Activated gamma-delta T cell treated with Interleukin-2 at 50 U/mL for 16 hours (primary cell): ENCODE measurements at places on chromosomes 16 and 17.

DNA sequence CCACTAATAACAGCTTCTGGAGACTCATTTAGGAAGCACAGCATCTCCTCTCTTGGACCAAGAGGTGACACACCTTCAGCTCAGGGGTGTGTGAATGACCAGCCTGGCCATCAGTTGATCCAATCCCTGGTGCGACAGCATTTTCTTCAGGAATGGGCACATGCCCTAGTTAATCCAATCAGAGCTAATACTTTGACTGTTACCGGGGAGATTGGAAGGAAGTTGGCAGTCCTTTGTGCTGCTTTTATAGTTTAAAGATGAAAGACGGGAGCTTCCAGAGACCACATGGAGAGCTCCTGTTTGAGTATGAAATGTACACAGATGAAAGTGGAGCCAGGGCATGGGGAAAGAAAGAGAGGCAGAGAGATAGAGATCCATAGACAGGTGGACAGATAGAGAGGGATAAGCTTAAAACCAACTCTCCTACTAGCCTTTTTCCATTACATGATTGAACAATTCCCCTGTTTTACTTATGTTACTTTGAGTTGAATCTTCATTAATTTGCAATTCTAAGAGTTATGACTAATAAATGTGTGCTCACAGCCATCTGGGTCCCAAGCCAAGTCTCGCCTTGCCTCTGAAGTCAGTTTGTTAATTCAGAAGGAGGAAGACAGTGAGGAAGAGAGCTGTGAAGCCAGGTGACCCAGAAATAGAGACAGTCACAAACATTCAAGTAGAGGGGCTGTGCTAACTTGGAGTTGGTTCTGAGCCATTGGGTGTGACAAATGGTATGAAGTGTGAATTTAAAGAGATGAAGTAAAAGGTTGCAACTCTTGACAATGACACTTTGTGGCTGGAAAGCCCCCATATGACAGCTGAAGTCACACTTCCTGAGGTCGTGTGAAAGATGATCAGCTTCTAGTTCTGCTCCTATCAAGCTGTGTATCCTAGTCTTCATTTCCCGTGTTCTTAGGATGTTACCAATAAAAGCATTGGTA lies 120.0 kb upstream of the GOT2 start:
- no peak for DNase-seq

DNA sequence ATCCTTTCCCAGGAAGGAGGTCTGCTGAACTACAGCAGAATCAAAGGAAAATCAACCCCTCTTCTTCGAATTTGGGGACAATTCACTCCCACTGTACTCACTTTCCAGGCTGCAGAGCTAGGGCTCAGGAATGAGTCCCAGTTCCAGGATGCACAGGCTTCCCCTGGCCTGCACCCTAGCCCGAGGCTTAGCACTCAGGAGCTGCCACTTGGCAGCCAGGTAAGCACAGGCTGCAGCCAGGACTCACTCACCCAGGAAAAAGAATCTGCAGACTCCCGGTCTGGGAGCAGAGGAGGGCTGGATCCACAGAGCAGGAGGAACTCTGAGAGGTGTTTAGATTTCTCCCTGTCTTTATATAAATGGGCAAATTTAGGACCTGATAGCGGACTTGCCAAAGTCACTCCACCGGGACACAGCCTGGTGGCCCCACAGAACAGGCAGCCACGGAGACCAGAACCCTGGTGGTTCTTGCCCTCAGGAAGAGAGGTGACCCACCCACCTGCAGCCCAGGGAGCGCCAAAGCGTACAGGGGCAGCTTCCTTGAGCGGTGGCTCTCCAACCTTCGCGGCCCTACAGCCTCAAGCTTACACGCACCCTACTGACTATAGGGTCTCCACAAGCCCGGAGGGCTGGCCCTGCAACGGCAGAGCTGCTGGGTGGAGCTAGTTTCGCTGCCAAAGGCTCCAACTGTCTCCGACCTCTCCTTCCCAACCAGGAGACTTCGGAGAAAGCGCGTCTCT lies 4.8 kb downstream of the CBLN1 start:
- DNase-seq: no peak

GRCh38 chr17:13413001-13413400 lies 188.7 kb downstream of the HS3ST3A1 start:
- DNase-seq: no peak

DNA sequence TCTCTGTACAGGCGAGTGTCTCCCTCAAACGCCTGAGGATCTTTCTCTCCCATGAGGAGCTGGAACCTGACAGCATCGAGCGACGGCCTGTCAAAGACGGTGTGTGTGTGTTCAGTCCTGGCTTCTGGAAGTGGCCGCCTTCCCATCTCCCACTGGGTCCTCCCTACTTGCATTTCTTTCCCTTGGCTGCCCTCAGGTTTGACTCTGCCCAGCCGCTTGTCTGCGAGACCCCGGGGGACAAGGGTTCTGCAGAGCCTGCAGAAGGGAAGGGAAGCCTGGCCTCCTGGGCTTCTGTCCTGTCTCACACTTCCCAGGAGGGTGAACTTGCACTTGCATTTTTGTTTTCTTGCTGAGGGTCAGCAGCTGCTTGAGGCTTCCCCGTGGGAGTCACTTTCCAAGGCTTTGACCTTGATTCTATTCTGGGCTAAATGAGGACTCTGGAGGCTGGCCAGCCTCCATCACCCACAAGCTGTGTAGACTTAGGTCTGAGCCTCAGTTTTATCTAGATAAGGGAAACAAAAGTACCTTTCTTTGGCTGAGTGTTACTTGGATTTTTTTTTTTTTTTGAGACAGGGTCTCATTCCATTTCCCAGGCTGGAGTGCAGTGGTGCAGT lies 122.3 kb downstream of the ABCC1 start:
- no peak for DNase-seq

- no peak for DNase-seq
Measured at GRCh38 chr17:56026915-56027314, 126.4 kb upstream of the ANKFN1 start.

- DNase-seq: no peak
Measured at GRCh38 chr16:54719624-54720023, 211.0 kb upstream of the IRX5 start.
